Gastroesophageal sphincter (tissue), 4 donors: ENCODE measurements at places on chromosomes 1 and 21. TPM values are rescaled to one million over a fixed set of nuclear protein-coding genes. Genes with fewer than 3 reads are reported as not detected.

DNA sequence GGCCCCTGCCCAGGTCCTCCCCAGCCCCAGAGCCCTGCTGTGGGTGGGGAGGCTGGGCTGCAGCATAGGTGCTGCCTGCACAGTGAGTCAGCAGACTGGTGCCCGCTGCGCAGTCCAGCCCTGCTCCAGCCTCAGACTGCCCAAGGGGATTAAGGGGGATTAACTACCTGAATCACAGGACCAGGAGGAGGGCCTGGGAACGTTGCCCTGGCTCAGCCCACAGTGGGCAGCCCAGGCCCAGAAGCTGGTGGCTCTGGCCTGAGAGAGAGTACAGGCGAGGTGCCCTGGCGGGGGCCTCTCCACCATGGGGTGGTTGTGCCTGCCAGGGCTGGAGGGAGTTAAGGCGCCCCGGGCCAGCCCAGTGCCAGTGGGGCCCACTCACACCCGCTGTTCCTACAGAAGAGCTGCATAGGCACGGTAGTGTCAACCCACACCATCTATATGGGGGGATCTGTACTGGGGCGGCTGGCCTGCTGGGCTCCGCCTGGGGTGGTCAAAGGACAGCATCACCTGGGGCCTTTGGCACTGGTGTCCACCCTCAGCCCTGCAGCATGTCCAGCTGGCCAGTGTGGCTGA is 2.3 kb downstream of the OBSCN start:
- no peak for ATAC-seq

DNA sequence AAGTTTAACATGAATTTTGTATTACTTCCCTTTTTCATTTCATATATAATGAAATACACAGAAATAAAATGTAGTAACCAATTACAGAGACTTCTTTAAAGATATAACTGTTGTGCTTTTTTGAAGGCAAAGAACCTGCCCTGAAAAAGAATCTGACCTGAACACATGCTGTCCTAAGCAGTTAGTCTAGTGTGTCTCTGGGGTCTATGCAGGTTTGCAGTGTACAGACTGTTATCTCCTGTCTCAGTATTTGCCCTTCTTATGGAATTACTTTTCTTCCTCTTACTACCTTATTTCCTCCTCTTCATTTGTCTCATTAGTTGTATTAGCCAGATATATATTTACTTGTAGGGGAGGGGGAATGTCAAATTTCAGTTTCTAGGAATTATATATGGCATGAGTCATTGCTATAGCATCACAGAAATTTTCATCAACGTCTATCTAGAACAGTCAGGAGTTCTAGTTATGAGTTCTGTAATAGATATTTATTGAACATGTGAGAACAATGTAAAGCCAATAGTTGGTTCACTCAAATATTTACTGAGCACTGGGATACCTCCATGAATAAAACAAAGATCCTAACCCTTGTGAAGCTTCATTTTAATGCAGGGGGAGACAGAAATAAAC is 28.4 kb upstream of the PLEKHO1 start:
- no peak for ATAC-seq

DNA sequence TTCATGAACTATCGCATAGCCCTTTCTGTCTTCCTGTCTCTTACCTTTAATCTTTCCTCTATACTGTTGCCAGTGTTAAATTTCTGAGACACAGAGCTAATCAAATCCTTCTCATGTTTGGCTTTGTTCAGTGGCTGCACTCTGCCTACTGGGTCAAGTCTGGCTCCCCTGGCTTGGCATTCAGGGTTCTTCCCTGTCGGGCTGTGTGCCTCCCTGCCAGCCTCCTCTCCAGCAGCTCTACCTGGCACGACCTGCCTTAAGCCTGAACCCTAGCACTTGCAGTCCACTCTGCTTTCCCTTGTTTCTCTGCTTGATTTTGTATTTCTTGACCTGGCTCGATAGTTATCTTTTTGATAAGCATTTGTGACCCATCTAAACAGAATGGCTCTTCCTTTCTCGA is 26.2 kb upstream of the GPR88 start:
- ATAC-seq, result no peak

GRCh38 chr1:156627313-156627880 is 8.2 kb downstream of the HAPLN2 start:
- ATAC-seq, result no peak

DNA sequence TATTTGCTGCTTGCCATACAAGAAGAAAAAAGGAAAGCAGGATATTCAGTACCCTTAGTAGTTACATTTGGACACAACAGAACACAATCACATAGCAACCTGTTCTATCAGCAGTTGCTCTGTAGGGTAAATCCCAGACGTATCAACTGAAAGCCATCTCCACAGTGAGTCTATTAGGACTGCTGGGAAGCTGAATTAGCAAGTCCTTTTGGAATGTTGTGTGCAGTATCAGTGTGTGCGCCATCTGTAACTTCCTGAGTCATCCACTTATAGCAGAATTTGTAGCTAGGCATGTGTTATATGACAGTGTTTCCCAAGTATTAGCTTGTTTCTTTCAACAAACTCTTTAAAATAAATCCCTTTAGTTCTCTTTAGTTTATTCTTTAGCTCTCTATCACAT is 21.3 kb downstream of the CCDC30 start:
- no peak for ATAC-seq

DNA sequence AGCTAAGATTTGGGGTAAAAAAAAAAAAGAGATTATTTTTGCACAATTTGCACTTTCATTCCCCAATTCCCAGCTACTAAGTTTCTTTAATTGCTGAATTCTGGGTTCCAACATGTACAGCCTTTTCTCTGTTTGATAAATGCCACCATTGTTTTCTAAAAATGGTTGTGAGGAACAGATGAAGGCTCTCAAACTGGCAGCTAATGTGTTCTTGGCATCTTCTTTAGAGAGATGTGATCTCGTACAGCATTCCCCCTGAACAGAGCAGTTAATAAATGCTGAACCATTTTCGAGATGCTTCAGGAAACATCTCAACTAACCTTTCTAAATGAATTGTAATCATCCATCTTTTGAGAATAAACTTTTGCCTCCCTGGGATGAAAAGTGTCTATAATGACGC is 107.9 kb upstream of the DYNLT5 start:
- ATAC-seq, result no peak

DNA sequence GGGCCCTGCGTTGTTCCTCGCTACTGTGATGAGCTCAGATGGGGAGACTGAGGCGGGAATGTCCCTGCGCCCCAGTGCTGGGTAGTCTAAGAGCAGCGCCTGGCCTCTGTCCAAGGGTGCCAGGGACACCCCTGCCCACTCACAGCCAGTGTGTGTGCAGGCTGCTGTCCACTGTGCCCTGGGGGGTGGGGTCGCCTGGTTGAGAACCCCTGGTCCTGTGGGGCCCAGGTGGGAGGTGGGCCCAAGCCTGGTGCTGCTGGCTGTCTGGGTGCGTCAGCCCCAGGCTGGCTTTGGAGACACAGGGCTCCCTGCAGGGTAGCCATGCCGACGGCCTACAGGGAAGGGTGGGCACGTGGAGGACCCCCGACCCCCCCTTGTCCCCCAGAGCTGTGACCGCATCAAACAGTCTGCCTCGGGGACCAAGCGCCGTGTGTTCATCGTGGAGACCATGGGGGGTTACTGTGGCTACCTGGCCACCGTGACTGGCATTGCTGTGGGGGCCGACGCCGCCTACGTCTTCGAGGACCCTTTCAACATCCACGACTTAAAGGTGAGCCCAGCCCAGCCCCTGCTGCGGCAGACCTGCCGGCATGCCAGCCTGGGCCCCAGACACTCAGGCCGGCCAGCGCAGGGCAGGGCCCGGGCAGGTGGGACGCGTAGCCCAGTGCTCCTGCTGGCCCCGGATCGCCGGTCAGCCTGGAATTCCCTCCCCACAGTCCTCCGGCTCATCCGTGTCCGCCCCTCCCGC is 14.9 kb downstream of the CFAP410 start:
- ATAC-seq, result no peak

DNA sequence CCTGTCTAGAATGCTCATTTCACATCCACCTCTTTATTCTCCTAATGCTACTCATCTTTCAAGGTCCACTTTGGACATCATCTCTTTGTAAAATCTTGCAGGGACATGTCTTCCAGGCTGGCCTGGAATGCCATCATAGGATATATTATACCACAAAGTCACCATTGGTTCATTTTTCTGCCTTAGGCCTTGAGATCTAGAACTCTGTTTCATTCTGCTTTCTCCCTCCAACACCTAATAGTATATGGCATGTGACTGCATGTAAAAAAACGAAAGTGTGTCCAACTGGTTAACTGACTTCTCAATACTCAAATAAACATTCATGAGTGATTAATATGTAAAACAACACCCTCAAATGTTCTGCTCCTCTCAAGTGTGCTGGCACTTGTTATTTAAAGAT is 84.1 kb downstream of the RGS2 start:
- peak; percentile 13 for ATAC-seq

DNA sequence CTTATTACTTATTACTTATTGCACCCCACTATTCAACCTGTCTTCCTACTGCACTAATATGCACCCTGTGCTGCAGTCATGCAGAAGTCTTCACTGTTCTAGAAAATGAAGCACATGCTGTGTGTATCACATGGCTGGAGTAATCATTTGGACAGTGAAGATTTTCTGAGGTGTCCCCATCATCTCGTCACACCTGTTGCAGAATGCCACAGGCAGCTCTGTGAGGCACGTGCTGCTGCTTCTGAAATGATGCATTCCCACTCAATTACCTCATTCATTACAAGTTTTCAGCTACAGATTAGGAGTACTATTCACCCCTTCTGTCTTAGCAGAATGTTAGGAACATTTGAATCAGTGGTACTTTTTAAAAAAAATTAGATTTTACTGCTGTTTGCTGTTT is 325.7 kb upstream of the ST6GALNAC5 start:
- no peak for ATAC-seq

DNA sequence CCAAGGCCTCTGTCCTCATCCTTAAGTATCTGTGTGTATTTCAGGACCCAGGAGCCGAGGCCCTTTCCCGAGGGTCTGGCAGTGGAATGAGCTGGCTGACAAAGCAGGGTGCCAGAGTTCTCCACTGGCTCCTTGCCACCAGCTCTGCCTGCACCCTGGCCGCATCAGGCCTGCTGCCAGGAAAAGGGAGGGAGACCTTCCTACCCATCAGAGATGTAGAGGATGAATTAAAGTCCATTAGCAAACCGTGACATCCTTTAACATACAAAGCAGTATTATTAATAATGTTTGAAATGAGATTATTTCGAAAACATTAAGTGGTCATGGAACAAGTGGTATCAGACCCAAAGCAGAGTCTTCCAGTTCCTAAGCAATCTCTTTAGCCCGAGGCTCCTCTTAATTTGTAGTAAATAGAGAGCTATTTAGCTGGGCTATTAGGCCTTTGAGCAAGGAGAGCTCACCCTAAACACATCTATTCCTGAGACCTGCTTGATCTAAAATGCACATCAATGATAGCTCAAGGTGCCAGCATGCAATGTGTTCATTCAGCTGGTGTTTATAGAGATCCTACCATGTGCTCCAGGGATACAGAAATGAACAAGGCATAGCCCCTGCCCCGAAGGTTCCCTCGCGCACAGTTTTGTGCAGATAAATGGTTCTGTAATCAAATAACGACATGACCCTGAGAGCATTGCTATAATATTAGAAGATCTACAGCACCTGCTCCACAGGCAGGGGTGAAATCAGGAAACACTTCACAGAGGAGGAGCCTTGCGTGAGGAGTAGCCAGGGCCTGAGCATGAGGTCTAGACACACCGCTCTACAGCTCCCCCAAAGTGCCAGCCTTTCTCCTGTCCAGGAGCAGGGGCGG is 44.0 kb downstream of the FAM163A start:
- no peak for ATAC-seq

DNA sequence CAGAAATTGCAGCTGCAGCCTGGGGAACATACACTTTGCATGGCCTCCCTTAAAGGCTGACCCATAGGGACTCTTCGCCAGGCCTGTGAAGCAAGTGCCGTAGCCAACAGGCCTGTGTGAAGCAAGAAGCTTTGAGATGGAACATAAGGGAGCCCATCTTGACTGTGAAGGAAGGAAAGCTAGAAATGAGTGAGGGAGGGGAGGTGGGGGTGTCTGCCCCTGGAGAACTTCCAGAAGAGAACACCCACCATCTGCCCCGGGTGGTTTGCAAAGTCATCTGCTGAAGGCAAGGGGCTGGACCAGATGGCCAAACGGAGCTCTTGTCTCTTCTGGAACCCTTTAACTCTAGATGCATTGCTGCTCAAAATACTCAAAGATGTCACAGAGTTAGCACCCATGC is 103.3 kb upstream of the GRIK3 start:
- ATAC-seq, result no peak

GRCh38 chr1:4058706-4059105 is 158.6 kb upstream of the C1orf174 start:
- ATAC-seq, result no peak

GRCh38 chr1:87295445-87296110 is 33.1 kb upstream of the LMO4 start:
- no peak for ATAC-seq

- ATAC-seq, result no peak
These were observed 36.7 kb downstream of the NEK2 start for GRCh38 chr1:211638689-211639101.

POGZ gene
- total RNA-seq, result 25.8 TPM

SAMSN1 gene
- 13.5 TPM for total RNA-seq

HSD3B2 gene
- not detected for total RNA-seq

KRTAP12-1 gene
- not detected for total RNA-seq

CD1E gene
- total RNA-seq, result 0.49 TPM

FCAMR gene
- not detected for total RNA-seq

FCRL5 gene
- total RNA-seq, result 0.05 TPM

AKNAD1 gene
- 1.2 TPM for total RNA-seq

REG4 gene
- total RNA-seq, result not detected
